Activated T-helper 1 cell treated with anti-CD3 and anti-CD28 coated beads, Interleukin-2, amount 50 U/mL, for 16 hours (primary cell): ENCODE measurements at places on chromosomes 5 and 9.

DNA sequence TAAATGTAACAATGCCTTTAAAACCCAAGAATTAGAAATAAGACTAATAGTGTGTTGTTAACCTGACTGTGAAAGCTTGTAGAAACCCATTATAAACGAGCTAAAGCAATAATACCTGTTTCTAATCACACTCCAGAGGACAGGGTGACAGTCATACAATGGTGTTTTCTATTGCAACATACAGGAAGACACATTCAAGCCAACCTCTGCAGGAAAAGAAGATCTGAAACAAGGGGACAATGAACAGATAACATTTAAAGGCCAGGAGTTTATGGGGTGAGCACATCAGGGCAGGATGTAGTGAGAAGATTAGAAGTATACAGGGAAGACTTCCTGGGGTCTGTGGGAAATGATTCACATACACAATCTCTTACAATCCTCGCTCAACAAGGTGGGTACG, 13.8 kb downstream of the BARHL1 start:
- DNase-seq = no peak

- DNase-seq = no peak
Measured at GRCh38 chr9:97705354-97705950, 8.3 kb upstream of the XPA start.

DNA sequence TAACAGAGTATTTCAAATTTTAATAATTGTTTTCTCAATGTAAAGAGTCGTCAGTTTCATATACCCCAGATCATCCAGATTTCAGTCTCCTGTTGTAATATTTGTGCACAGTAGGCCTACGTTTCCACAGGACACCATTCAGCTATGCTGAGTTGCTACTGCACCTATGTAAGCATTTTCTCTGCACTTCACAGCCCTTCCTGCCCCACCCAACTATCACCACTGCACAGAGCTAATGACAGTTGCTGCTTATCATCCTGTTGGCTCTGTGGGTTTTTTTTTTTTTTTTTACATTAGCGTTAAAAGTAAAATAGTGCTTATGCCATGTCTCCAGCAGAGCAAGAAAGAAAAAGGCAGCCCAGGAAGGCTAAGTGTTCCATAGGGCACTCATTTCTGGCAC, 5.9 kb upstream of the PRKACG start:
- DNase-seq = no peak

DNA sequence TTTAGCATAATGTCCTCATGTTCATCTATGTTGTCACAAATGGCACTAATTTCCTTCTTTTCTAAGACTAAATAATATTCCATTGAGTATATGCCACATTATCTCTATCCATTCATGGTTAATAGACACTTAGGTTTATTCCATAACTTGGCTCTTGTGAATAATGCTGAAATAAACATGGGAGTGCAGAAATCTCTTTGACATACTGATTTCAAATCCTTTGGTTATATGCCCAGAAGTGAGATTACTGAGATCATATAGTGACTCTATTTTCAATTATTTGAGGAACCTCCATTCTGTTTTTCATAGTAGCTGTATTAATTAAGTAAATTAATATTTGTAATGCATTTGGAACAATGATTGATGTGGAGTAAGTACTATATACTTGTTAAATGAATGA, 13.0 kb downstream of the SMIM3 start:
- DNase-seq = no peak

DNA sequence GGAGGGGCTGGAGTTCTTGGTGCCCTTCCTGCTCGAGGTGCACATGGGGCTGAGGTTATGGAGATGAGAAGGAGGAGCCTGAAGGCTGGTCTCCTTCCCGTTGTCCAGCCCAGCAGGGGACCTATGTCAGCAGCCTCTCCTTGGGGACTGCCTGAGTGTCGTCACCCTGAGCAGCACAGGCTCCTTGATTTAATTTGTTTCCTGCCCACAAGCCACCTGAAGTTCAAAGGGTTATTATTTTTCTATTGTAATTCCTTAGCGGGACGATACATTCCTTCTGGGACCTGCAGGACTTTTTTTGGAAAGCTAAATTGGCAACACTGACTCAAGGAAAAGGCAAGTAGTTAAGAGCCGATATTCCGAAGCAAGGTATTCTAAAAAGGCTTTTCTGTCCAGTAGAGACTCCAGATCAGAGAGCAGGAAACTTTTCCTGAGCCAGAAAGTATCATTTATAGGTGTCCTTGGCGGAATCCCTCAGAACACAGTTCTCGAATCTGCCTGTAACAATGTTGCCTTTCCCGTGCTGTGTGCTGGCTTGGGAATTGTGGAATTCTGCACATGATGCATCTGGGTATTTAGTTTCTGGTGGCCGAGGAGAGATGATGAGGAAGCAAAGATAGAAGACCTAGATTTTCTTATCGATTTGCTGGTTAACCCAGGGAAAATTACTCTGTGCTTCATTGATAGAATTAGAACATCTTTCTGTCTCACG, 55.4 kb downstream of the ARHGAP26 start:
- DNase-seq = no peak

- DNase-seq = no peak
Measured at GRCh38 chr5:69378376-69378775, 8.8 kb downstream of the RAD17 start.

- no peak for DNase-seq
Measured at GRCh38 chr5:82296929-82297328, 18.8 kb upstream of the RPS23 start.

DNA sequence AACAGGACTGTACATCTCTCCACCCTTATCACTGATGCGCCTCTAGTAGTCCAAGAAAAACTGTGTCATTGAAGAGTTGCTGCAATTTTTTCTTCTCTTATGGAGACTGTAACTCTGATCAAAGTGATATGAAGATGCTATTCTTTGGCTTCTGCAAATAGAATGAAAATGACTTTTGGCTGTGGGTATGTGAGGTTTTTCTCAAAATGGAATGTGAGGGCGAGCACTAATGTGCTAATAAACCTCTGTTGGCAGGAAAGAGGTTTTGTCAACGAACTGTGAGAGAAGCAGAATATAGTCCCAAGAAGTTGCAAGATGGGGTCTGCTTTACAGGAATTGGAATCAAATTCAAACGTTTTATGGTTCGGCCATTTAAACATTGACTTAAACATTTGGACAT, 252.0 kb upstream of the GAS1 start:
- DNase-seq = no peak

- DNase-seq = no peak
Measured at GRCh38 chr5:151427258-151427657, 20.1 kb upstream of the SLC36A1 start.

GRCh38 chr5:55714339-55714738, 2.2 kb upstream of the SLC38A9 start:
- no peak for DNase-seq

GRCh38 chr9:28209130-28209529, 635.8 kb upstream of the C9orf72 start:
- DNase-seq = no peak
